ENCODE measurements at places on chromosomes 6 and 20.

DNA sequence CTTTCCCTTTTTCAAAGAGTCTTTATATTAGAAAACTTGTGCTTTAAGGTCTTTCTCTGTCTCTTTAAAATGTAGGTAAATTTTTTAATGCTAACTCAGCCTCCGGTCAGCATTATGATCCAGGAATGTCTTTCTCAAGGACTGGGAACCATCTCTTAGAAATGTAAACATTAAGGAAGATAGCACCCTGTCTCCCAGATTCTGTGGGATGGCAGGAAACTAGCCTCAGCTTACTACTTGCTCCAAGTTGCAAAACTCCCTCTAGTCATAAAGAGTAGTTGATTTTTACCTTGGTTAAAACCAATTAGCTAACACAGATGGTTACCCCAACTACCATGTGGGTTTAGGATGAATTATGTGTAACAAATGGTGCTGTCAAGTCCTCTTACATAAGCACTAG is 4.7 kb upstream of the TAAR1 start:
- DNase-seq = no peak

DNA sequence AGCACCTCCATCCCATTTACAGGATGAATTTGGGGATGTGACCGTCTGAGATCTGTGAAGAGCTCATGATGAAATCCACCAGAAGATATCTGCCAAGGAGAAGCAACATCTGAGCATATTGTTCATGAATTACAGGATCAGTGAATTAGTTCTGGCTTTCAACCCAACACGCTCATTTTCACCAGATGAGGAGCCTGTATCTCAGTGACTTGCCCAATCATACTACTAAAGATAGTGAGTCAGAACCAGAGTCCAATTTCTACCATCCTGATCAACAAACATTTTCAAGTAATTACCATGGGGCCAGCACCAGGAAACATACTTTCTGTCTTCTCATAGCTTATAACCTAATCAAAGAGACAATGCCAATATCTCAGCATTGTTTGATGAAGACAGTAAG is 116.6 kb downstream of the ZDHHC14 start:
- DNase-seq = no peak

DNA sequence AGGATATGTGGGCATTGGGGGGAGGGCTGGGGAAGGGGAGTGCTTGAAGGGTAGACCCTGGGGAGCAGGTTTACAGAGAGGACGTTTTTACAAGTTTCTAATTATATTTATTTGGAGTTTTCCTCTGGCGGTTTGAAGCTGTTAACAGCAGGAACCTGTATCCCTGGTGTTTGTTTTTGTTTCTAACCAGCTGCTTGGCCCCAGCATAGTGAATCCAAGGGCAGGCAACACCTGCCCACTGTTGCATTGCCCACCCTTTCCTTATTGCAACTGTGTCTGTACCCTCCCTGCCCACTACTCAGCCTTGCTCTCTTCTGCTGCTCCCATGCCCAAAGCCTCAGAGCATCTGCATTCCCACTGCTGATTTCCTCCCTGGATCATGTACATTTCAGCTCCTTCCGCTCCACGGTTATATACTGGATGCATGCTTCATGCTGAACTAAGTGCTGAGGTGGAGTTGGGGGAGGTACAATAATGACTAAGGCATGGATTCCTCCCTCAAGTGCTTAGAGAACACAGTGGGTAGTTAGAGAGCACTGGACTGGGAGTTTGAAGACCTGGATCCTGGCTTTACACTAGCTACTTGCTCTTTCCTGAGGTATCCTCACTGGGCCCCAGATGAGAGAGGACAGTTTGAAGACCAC is 6.0 kb downstream of the SCUBE3 start:
- no peak for DNase-seq

GRCh38 chr6:70811788-70812187 is 144.1 kb downstream of the SMAP1 start:
- no peak for DNase-seq

Measured in osteoblast (primary cell).